ENCODE measurements at places on chromosomes 1 and 21.
A peak's percentile ranks its signal among the peaks of the same experiment; 100 is the strongest.

DNA sequence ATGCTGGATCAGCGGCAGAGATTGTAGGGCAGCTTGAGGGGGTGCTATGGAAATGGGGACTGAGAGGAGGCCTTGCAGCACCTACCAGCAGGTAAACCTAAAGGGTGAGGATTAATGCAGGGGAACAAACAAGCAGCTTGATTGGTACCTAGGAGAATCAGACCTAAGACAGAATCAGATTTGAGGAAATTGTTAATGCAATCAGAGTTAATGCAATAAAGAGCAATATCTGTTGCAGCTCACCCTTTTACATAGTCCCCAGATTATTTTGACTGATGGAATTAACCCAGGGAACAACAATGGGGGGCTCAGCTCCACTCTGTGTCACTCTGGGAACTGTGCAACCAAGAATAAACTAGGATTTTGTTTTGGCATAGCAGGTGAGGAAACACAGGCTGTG, 64.5 kb downstream of the ZC3H11B start:
- DNase-seq, result no peak

DNA sequence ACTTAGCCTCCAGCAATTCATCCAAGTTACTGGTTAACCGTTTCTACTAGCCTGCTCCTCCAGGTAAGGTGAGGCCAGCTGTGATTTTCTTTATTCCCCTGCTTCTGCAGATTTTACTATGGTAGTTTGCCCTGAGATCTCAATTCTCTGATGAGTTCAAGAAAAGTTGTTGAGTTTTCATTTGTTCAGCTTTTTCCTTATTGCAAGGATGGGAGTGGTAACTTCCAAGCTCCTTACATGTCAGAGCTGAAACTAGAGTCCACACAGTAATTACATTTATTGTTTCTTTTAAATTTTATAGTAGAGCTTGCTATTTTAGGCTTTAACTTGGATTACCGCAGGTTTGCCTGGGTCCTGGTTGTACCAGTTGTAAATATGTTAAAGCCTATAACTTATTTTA, 76.9 kb upstream of the ZRANB2 start:
- no peak for DNase-seq

- no peak for DNase-seq
These were observed 61.1 kb downstream of the FYB2 start for GRCh38 chr1:56758135-56758534.

GRCh38 chr1:78535286-78535685, 44.5 kb downstream of the PTGFR start:
- DNase-seq, result no peak

DNA sequence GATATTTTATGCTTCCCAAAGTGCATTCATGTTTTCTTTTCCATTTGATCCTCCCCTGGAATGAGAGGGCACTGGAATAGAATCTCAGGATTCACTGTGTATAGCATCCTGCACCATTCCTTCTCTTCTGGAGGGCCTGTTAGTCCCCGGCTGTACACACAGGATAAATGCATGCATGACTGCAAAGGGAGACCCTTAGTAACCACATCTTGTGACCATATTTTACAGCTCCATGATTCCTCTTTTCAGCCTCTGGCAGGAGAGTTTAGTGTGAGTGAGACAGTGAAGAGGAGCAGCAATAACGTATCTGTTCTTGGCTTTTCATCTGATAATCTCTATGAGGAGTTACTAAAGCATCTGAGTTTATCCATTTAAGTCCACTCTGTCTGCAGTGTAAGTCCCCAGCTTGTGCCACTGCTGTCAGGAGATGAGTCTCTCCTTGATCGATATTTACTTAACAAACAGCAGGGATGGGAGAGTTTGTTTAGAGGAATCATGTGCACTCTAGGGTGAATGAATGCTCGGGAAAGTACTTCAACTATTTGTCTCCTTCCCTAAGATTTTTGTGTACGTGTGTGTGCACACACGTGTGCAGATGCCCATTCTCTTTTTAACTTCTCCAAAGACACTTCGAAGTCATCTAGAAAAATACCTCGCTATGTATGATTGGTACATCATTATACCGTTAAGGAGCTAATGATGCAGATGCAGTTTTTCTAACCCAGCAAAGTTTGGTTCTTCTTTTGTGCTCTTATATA, 41.1 kb downstream of the PROX1 start:
- DNase-seq, result no peak

DNA sequence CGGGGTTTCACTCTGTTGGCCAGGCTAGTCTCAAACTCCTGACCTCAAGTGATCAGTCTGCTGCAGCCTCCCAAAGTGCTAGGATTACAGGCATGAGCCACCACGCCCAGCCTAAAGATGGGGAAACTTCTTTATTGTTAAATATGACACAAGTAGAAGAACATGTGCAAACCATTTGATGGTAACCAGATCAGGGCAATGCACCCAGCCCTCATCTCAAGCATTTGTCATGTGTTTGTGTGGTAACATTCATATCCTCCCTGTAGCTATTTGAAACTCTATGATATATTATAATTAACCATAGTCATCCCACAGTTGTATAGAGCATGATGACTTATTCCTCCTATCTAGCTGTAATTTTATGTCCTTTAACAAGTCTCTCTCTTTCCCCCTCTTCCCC, 119.5 kb upstream of the TMPRSS2 start:
- no peak for DNase-seq

DNA sequence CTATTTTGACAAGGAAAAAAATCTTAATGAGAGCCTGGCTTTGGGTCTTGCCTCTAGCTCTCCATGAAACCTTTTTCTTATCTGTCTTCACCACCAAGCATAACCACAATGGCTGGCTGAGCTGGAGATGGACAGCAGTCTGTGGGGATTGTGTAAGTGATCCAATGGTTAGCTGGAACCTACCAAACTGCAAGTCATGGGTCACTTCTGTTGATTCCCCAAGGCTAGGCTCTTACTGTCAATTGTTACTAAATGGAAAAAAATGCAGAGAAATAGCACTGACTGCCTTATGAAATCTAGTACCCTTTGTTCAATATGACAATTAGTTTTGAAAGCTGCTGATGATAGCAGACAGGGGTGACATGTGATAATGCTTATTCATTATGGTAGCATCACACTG, 359.0 kb downstream of the ST6GALNAC3 start:
- DNase-seq, result no peak

DNA sequence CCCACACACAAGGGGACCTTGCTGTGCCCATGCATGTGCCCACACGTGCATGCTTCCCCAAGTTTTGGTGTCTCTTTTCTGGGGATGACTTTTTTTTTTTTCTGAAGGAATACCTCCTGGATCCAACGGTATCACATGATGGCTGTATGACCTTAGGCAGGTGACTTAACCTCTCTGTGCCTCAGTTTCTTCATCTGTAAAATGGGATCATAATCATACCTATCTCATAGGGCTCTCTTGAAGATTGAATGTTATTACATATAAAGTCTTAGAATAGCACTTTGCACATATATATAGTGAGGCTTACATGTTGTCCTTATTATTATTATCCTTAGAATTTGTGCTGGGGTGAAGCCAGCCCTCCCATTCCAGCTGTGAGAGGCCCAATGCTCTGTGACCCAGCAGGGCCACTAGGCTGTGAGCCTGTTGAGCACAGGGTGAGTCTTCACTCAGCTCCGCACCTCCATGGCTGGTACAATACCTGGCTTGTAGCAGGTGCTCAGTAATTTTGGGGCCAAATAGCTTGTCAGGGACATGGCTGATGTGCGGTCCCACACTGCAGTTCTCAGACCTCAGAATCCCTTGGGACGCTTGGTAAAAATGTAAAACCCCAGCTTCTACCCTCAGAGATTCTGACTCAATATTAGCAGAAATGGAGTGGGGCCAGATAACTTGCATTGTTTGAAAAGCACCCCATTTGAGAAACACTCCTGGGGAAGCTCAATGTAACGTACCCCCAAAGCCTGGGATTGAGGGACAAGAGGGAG, 20.6 kb downstream of the STUM start:
- DNase-seq, result peak; percentile 25

DNA sequence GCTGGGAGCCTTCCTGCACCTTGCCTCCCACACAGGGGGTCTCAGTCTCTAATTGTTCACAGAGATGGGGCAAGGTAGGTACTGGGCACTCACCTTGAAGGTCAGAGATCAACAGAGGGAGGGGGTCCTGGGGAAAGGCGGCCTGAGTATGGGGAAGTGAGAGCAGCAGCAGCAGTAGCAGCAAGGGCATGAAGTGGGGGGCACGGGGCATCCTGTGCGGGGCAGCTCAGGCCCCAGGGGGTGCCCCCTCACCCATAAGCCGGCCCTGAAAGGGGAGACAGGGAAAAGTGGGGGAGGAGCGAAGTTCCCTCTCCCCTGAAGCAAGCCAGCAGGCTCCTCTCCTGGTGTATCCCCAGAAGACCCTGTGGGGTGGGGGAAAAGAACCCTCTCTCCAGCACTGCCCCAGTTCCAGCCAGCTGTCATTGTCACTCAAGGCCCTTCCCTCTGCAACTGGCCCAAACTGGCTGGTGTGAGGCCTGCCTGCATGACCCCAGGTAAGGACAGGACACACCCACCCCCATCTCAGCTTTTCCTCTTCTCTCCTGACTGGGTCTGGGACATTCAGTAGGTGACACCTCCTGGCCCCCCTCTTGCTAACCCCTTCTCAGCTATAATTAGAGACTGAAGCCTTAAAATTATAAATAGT, 3.9 kb downstream of the SEMA6C start:
- DNase-seq, result no peak

DNA sequence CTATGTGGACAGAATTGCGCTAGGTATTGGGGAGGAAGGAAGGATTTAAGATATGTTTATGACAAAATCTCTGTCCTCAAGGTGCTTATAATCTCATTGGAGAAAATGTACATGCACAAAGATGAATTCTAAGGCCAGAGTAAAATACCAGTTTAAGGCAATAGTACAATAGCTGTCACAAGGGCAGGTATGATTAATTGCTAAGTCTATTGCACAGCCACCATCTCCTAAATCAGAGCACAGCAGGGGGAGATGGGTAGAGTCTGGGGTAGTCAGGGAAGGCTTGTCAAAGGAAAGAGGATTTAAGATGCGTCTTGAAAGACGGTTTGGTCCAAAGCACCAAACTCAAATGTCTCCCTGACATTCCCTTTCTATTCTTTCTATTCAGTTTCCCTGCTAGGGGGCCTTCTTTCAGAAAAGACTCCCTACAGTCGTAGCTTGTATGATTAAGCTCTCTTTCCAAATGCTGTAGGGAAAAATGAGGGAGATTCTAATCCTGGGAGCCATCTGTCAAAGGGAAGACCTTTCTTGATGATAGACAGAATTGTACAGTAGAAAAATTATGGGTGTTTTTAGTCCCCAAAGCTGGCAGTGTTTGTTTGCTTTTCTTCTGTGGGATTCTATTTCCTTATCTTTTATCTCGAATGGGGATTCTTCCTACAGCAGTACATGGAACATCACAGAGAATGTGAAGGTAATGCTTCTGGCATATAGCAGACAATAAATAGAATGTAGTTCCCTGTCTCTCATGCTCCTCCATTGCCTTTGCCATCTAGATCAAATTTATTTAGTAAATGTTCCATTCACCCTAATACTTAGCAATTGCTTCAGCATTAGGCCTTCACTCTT, 107.6 kb upstream of the NFIA start:
- DNase-seq, result no peak
